ENCODE measurements at places on chromosomes 16 and 17.

DNA sequence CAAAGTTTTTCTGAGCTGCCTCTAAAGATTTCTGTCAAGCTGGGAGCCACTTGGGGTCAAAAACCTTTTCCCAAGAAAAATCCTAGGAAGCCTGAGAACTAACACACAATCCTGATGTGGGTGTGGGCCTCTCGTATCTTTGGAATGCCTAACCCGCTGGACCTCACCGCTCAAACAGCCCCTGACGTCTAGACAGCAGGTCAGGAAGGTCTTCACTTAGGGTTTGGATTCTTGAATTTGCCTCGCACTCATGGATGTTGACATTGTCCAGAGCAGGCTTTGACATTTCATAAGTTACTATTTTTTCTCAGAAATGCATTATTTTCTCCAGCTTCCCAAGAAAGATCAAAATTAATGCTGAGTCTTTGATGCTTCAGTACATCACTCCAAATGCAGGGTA lies 18.9 kb downstream of the TEX2 start:
- DNase-seq, result no peak

DNA sequence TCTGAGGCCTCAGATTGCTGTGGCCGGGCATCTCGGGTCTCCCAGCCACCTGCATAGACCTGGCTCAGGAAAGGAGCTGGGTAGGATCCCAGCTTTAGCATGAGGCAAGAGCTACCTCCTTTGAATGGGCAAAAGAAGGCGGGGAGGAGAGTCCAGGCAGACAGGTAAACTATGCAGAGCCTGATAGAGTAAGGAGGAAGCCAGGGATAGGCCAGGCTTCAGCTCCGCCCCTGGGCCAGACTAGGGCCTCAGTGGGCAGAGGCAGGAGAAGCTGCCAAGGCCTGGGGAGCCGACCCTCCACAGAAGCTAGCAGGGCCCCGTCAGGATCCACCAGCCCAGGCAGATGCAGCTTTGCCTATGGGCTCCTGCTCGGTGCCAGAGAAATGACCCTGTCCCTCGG lies 22.6 kb upstream of the UBE2G1 start:
- DNase-seq, result no peak

GRCh38 chr16:90040152-90041023 lies 21.1 kb upstream of the DBNDD1 start:
- DNase-seq, result no peak

- DNase-seq, result no peak
Measured at GRCh38 chr17:77634710-77635109, 323.8 kb upstream of the TNRC6C start.

DNA sequence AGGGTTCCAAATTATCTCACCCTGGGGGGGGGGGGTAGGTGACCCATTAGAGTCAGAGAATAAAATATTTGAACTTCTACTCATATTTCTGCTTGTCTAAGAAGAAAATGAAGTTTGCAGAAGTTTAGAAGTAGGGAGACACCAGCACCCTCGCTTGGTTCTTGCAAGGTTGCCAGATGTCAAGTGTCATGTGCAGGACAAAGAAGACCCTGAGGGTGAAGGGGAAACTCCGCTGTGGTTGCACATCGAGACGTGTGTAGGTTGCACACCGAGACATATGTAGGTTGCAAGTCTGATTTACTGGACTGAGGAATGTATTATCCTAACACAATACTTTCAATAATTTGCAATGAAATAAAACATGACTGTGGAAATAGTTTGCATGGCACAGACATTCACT lies 42.4 kb upstream of the IRF8 start:
- DNase-seq, result no peak

DNA sequence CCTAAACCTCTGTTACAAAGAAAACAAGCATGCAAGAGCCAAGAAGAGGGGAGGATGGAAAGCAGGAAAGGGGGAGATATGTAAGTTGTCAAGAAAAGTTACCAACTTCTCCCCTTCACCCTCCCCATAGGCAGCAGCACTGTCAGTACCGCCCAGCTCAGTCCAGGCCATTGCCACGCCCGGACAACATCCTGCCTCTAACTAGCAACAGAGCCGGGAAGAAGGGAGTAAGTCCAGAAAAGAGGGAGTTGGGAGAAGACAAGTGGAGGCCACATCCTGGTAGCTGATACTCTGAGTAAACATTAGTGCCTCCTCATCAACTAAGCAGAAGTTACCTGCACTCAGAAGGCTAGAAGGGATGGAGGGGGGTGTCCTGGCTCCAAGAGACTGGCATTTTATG lies 113.6 kb downstream of the SMG6 start:
- DNase-seq, result no peak

DNA sequence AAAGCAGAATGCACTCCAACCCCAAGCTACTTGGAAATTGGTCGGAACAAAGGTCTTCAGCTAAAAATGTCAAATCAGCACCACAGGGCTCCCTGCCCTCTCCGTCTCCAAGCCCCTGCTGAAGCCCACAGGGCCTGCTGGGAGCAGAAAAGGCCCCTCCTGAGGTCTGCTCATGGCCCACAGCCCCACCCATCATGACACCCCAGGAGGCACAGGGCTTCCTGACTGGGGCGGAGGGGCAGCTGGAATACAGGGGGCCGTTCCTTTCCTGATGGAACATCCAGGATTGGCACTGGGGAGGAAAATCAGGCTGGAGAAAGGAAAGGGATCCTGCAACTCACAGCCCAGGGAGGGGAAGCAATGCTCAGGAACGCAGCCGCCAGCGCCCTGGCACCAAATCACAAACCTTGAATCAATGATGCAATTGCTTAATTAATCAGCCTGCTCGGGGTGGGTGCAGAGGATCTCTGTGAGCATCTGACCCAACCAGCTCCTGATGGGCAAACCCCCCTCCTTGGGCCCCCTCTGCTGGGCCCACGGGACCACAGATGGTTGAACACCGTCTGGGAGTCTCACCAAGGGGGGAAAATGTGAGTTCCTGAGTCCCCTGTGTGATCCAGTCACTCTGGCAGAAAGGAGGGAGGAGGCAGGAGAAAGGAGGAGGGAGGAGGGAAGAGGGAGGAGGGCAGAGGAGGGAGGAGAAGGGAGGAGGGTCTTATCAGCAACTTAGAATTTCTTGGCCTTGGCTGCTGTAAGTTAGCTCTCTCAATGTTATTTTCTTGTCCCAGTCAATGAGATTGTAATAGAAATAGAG lies 155.5 kb downstream of the ZNF423 start:
- no peak for DNase-seq

DNA sequence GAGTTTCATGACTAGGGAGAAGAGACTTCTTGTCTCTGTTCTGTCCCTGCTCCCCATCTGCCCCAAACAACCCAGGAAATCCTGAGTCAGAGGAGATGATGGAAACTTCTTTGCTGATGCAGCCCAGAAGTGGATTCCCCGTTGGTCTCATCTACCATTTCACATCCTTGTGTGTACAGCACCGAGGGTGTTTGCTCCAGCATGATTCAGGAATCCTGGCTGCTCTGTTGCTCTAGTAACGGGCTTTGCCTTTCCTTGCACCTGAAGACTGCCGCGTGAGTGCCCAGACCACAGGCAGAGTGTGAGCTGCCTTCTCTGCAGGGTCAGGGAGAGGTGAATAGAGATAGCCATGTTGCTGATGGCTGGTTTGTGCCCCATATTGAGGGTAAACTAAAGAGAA lies 408.4 kb downstream of the CPPED1 start:
- DNase-seq, result no peak

GRCh38 chr17:35731239-35731916 lies at the start of gene RASL10B:
TSS of gene RASL10B (plus strand) at chr17:35731639. CDS start at chr17:35735185, 3,546 bp downstream.
- DNase-seq, result no peak

GRCh38 chr16:69003500-69003899 lies 102.0 kb upstream of the HAS3 start:
- no peak for DNase-seq

- no peak for DNase-seq
Measured at GRCh38 chr17:60461584-60461983, 39.3 kb downstream of the CHCT1 start.

- peak; percentile 42 for DNase-seq
Measured at GRCh38 chr17:49567871-49568694, 7.6 kb upstream of the NXPH3 start.

DNA sequence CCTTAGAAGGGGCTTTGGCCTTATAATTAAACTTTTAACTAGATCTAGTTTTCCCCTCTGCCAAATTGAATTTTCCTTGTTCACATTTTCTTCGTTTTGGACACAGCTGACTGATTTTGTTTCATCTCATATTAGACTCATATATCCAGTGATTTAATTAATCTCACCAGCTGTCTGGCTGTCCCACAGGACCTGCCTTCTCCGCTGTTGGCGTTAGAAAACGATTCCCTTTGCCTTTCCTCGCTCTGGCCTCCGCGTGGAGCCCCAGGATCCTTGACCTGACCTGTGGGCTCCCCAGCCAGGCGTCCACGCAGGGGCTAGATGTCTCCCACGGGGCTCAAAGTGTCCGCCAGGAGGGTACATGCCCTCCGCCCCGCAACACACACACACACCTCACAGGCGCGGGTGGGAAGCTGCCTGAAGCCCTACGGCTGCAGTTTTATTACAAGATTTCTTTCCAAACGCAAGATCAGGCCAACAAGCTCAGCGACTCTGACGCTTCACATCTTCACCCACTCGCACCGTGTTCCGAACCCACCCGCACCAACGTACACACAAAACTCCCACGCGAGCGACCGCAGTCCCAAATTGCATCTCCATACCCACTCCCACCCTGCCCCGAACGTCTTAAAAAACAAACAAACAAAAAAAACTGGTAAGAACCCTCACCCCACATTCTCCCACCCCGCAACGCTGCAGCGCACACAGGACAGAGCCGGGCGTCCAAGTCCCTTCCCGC lies 1.1 kb downstream of the RPRML start:
- no peak for DNase-seq

All from glomerular endothelial cell (primary cell).